ENCODE measurements at places on chromosomes 3 and 15.

- no peak for DNase-seq
Observed at GRCh38 chr15:43489191-43489590, 3.8 kb downstream of the TP53BP1 start.

DNA sequence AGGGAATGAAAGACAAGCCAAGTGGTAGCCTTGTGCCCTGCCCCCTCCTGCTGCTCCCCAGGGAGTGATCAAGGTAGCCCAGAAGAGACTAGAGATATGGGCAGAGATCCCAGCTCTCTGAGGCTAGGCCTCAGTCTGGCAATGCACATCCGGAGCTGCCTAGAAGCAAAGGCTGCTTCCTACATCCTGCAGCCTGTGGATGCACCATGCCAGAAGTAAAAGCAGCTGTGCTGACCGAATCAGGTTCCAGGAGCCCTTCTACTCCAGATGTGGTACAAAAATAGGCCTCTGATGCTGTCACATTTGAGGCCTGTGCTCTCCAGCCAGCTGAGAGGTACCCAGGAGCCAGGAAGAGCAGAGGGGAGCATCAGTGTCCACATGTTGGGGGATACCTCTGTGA lies 16.0 kb downstream of the TRAIP start:
- no peak for DNase-seq

- peak; percentile 59 for DNase-seq
Observed at GRCh38 chr3:180265551-180265950, 228.8 kb upstream of the PEX5L start.

- DNase-seq = no peak
Observed at GRCh38 chr3:192060160-192060781, 599.3 kb downstream of the PYDC2 start.

- peak; percentile 70 for DNase-seq
Observed at GRCh38 chr3:111577798-111578685, 17.1 kb downstream of the ZBED2 start.

GRCh38 chr15:66661432-66662096 lies 40.5 kb upstream of the SMAD6 start:
- DNase-seq = no peak

GRCh38 chr15:45198337-45199135 lies 10.8 kb upstream of the SHF start:
- DNase-seq = peak; percentile 87

DNA sequence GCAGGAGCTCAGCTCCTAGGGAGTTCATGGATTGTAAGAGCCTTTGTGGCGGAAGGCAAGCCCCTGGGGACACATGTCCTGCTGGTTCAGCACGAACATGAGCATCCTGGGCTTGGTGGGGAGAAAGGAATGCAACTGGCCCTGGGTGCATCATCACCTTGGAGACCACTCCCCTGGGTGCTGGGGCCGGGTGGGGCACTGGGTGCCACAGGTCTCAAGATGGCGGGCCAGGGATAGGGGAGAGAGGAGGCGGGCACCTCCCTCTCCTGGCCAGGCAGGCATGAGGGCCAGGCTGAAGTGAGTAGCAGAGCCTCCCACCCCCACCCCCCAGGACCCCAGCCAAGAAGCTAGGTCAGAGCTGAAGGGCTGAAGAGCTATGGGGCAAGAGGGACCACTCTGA lies 768 bp downstream of the PCBP4 start:
- DNase-seq = no peak

GRCh38 chr3:192933779-192934460 lies 16.3 kb upstream of the MB21D2 start:
- DNase-seq = no peak

GRCh38 chr3:9685216-9686049 lies 18.2 kb upstream of the CPNE9 start:
- no peak for DNase-seq

GRCh38 chr3:135238871-135239614 lies 444.0 kb downstream of the EPHB1 start:
- no peak for DNase-seq

DNA sequence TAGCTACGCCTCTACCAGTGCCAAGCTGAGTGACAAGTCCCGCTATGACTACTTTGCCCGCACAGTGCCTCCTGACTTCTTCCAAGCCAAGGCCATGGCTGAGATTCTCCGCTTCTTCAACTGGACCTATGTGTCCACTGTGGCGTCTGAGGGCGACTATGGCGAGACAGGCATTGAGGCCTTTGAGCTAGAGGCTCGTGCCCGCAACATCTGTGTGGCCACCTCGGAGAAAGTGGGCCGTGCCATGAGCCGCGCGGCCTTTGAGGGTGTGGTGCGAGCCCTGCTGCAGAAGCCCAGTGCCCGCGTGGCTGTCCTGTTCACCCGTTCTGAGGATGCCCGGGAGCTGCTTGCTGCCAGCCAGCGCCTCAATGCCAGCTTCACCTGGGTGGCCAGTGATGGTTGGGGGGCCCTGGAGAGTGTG lies 5.7 kb downstream of the GRM2 start:
- DNase-seq = no peak

GRCh38 chr3:69409831-69410230 lies 23.9 kb upstream of the FRMD4B start:
- DNase-seq = no peak

- DNase-seq = no peak
Observed at GRCh38 chr3:48747015-48747615, 30.1 kb upstream of the IP6K2 start.

DNA sequence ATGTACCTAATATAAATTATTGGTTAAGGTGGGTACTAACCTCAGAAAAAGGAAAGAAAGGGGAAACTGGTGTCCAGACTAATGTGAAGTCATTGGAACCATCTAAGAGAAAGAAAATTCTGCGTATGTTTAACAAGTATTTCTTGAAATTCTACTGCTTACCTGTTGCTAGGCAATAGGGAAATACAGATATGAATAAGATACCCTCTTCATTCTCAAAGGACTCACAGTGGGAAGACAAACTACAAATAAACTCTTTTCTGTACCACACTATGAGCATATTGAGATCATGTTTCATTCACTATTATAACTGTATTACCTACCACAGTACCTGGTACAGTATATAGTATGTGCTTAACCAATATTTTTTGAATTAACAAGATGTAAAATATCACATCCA lies 140.5 kb upstream of the MLF1 start:
- no peak for DNase-seq

GRCh38 chr15:58380280-58380945 lies 51.4 kb upstream of the LIPC start:
- DNase-seq = no peak

DNA sequence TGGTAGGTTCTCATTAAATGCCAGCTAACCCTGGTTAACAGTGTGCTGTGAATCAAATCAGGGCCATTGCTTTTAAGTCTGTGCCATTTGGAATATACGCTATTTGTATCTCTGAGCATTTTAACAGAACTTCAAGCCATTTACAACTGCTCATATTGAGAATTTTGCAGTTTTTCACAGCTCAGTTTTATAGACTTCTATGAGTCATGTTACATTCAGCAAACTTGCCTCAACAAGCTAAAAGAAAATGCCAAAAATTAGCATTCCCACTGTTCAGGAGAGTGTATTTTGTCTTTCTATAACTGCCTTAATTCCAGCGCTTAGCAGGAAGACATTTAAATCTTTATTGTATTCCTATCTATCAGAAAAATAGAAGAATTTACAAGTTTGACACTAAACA lies 196.4 kb downstream of the GBE1 start:
- no peak for DNase-seq

DNA sequence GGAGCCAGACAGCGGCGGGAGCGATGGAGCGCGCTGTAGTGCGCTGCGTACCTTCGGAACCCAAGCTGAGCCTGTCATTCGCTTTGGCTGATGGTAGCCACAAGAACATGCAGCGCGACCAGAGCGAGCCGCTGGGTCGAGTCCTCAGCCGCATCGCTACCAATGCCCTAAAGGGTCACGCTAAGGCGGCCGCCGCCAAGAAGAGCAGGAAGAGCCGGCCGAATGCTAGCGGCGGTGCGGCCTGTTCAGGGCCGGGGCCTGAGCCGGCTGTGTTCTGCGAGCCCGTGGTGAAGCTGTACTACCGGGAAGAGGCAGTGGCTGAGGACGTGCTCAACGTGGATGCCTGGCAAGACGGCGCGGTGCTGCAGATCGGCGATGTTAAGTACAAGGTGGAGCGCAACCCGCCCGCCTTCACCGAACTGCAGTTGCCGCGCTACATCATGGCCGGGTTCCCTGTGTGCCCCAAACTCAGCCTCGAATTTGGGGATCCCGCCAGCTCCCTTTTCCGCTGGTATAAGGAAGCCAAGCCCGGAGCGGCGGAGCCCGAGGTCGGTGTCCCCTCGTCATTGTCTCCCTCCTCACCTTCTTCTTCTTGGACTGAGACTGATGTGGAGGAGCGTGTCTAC lies 498 bp downstream of the PDE12 start:
- DNase-seq = no peak

DNA sequence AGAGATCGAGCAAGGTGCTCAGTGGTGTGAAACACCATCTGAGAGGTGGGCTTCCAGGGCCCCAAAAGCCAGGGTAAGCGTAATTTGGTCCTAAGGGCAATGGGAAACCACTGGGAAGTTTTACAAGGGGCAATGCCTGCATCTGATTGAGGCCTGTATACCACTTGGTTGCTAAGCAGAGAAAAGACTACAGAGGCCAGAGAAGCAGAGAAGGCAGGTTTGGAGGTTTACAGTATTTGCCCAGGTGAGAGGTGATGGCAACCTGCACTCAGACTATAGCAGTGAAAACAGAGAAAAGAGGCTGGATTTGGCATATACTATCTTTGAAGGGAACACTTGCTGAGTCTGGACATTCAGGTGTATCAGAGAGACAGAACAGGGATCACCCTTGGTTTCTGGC lies 133.5 kb upstream of the FAM3D start:
- no peak for DNase-seq

GRCh38 chr3:134365766-134366065 lies 8.5 kb downstream of the AMOTL2 start:
- no peak for DNase-seq

DNA sequence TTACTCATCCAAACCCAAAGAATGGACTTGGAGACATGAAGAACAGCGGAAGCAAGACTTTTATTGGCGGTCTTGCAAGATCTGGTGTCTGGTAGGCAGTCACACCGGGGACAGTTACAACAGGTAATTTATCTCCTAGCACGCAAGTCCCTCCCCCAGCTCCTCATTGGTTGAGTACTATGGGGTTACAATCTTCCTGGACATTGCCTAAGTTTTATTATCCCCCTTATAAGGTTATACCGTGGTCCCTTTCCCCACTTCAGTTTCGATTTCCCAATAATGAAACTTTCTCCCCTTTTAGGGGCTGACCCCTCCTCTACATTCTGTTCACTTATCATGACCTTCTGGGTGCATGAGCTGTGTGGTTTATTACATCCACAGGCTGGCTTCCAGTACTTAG lies 18.7 kb downstream of the ARL8B start:
- no peak for DNase-seq

DNA sequence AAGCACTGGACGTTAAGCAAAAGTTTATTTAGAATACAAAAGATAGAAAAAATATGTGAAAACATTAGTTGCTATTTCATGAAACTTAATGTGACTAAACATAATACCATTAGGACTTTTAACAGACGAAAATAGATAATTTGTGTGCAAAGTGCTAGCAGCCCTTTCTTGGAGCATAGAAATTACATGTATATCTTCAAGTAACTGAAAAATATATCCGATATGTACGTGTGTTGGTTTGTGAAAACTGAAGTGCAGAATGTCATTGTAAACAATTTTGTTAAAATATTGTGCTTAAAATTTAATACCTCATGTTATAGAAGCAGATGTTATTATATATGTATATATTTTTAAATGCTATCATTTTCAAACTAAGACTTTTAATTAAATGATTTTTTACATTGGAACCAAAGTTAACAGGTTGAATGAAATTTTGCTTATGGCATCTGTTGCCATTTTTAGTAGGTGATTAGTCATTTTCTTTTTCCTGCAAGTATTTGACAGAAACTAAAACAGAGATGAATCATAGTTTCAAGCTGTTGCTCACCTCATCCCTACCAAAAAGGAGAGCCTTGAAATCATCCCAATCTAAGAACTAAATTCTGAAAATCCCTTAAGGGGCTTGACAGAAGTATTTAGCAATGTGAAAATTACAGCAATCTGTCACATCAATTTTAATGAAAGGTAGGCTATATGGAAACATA lies 334.8 kb downstream of the NAALADL2 start:
- no peak for DNase-seq

DNA sequence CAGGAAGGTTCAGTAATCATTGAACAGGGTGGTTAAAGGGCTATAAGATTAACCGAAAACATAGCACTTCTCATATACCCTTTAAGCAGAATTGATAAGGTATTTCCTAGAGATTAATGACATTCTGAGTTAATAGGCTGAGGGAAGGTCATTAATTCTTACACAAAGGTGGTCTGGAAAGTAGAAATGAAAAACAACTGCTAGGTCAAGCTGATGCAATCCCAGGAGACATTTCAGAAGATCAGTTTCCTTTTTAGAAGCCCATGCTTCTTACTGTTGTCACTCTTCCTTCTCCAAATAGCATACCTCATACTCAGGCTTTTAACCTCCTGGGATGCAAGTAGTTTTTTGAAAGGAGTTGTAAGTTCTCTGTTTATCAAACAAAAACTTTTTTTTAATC lies 8.8 kb downstream of the FILIP1L start:
- DNase-seq = no peak

DNA sequence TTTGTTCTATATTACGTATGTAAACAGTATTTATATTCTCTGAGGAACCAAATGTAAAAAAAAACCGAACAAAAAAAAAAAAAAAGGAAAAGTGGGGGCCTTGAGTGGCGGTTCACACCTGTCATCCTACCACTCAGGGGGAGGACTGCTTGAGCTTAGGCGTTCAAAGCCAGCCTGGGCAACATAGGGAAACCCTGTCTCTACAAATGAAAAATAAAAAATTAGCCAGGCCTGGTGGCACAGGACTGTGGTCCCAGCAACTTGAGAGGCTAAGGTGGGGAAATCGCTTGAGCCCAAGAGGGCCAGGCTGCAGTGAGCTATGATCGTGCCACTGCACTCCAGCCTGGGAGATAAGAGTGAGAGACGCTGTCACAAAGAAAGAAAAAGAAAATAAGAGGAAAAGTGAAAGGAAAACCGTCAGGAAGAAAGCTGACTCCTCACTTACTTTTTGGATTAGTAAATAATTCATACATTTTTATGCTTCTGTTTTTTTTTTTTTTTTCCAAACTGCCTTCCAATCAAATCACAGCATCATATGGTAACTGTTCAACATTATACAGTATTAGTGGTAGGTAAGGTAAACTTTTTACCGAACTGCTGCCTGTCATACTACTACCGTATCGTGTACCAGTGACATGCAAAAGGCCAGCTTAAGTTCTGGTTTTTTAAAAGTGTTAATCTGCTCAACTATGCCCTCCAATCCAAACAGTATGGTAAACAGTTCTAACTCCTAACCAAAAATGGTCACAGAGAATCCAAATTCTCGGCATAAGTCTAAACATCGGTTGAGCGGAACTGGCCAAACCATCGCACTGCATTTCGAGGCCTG lies 1.2 kb downstream of the PHC3 start:
- no peak for DNase-seq
